ENCODE measurements at places on chromosomes 13 and 19.

GRCh38 chr13:46934749-46935148 is 37.9 kb upstream of the HTR2A start:
- DNase-seq: no peak

GRCh38 chr13:98819382-98820010 is 67.0 kb upstream of the SLC15A1 start:
- DNase-seq: no peak

- no peak for DNase-seq
These were observed 2.9 kb upstream of the FTL start for GRCh38 chr19:48962029-48962848.

- DNase-seq: no peak
These were observed 150.8 kb upstream of the TUBA3C start for GRCh38 chr13:19332378-19332777.

GRCh38 chr19:50325310-50326100 is 3.7 kb downstream of the KCNC3 start:
- DNase-seq: peak; percentile 94

- DNase-seq: no peak
These were observed 1.6 kb downstream of the ZNF579 start for GRCh38 chr19:55578761-55579747.

DNA sequence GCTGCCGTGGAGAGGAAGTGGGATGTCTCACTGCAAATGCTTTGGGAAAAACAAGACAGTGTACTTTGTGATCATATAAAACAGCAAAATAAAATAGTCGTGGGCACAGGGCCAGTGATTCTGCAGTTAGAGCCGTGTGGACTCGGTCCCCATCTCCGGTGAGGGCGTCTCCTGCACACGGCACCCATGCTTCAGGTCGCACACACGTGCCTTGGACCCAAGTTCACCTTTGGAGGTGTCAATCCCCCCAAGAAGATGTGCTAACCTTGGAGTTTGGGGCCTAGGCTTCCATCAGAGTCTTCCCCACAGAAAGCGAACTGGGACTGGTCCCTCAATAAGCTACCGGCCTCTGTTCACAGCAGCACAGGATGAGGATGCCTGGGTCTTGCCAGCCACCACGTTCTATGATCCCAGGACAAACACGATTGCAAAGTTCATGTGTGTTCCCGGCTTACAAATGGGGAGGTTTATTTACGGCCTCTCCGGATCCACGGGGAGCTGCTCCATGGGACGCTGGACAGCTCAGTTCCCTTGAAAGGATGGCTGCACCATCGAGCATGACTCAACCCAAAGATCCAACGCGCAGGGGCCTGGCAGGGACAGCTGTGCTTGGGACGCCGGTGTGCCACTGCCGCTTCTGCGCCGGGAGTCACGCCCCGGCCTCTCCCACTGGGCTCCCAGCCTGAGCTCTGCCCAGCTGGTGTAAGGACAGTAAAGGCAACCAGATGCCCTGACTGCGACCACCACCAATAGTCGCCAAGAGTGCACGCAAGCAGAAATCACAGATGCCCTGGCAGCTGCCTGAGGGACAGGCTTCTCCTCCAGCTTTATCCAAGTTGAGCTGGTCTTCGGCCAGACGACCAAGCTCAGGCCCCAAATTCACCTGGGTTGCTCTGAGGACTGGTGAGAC is 8.6 kb downstream of the GAS6 start:
- no peak for DNase-seq

- no peak for DNase-seq
These were observed 603.0 kb downstream of the LMO7 start for GRCh38 chr13:76239031-76239680.

- no peak for DNase-seq
These were observed 16.0 kb downstream of the SMG9 start for GRCh38 chr19:43738780-43739211.

DNA sequence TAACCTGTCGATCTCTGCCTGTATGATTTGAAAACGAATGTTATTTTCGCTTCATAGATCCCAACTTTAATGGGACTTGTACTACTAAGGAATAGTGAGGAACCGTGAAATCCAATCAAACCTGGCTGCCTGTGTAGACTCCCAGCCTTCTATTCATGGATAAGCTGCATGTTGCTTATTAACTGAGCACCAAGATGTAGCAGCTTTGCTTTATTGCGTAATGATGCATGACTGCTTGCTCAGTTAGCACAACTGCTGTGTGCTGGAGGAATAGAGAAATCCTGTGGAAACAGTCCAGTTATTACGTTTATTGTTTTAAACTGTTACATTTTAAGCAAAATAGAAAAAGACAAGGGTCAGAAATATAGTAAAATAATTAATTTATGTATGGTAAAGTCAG is 108.2 kb downstream of the SHISA2 start:
- DNase-seq: peak; percentile 61

DNA sequence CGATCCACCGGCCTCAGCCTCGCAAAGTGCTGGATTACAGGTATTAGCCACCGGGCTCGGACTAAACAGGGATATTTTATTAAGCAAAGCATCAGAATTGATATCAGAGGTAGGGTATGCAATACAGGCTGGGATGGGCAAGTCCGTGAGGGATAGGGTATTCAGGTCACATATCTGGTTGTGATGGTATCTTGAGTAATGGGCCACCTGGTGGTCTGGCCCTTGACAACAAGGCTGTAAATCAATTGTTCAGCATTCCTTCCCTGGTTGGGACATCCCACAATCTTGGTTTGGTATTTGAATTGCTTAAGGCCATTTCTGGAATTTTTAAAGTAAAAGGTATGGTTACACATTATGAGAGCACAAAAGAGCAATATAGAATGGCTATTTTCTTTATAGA is 1588.0 kb downstream of the SLITRK1 start:
- DNase-seq: no peak

DNA sequence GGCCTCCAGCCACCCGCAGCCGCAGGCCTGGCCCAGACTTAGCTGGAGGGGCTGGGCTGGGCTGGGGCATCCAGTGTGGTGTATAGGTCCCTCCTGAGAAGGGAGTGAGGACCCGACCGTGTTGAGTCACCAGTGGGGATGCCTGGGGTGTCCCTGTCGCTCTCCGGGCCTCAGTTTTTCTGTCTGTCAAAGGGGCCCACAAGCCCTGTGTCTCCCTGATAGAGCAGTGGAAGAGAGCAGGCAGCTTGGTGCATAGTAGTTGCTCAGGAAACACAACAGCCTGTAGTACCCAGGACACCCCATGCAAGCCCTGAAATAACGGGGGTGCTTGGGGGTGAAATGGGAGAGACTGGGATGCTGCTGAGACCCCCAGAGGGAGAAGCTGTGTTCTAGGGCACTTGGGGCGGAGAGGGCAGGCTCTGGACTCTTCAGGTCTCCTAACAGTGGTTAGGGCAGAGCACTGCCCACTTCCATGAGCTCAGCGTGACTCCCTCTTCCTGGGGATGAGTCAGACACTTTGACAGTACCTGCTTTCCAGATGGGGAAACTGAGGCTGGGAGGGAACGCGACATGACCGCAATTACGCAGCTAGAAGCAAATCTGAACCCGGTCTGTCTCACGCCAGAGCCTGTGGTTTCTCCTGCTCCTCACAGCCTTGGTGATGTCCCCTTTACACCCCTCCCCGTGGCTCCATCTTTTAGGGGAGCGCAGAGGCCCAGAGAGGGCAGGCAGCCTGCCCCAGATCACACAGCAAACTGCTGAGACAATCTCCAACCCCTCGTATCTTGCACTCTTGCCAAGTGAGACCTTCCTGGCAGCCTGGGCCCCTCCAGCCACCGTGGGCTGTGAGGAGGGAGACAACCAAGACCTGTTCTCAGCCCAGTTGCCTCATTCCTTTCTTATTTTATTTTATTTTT is 692 bp downstream of the SULT2B1 start:
- DNase-seq: no peak

DNA sequence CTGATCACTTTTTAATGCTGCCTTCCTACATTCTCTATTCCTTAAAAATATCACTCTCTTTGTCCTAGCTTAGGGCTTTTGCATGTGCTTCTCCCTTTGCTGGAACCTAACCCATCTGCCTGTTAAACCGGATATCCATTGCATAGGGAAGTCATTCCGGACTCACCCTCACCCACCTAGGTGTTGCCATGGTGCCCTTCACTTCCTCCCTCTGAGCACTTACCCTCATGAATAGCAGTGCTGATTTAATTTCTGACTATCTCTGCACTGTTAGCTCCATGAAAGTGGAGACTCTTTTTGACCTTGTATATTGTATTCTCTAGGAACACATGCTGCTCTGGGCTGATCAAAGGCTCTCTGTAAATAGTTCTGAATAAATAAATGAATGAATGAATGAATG is 401.9 kb downstream of the PCDH20 start:
- no peak for DNase-seq

DNA sequence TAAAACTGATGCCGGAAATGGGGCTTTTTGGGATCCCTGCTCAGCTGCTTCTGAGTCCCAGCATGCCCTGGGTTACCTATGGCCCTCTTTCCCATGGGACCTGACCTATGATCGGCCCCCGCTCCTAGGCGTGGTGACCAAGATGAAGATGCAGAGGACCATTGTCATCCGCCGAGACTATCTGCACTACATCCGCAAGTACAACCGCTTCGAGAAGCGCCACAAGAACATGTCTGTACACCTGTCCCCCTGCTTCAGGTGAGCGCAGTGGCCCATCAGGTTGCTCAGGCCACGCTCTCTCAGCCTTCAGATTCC is 1.5 kb downstream of the RPS11 start:
- no peak for DNase-seq

DNA sequence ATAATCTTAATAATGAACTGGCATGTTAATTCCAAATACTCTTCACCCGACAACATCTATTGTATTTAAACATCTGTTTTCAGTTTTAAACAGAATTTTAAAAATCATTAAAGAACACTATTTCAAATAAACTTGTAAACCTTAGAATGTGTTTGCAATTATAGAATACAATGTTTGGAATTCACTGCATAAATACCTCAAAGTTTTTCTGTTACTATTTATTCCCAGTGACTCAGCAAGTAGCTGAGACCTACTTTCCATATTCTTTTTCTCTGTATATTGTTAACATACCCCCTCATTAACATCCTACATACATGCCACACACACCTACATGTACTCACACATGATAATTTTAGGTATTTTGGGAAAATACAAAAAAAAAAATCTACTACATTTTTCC is 1134.3 kb downstream of the SLITRK1 start:
- DNase-seq: peak; percentile 3

DNA sequence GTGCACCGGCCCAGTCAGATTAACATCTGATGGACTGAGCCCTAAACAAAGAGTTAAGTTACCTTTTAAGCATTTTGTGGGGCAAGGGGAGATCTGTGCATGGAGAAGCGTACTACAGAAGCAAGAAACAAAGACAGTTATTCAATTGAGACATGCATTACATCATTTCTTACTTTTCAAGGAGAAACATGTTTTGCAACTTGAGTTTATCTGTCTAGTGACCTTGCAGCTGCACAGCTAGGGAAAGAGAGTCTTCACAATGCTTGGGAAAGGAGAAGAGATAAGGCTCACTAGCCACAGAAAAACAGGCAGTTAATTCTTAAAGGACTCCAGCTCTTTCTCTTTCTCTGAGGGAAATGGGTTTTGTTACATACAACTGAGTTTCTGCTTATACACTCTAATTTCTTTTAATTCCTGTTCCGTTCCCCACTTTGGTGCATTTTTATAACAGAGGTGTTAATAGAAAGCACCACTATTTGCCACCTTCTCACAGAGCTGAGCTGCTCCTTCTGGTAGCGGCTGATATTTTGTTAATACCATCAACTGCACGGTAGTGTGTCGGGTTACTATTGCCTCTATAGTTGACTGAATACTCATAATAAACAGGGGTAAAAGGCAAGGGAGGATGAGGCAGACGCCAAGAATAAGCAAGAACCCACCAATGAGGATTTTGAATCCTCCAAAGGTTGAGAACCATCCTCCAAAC is 55.9 kb downstream of the ZNF431 start:
- no peak for DNase-seq

DNA sequence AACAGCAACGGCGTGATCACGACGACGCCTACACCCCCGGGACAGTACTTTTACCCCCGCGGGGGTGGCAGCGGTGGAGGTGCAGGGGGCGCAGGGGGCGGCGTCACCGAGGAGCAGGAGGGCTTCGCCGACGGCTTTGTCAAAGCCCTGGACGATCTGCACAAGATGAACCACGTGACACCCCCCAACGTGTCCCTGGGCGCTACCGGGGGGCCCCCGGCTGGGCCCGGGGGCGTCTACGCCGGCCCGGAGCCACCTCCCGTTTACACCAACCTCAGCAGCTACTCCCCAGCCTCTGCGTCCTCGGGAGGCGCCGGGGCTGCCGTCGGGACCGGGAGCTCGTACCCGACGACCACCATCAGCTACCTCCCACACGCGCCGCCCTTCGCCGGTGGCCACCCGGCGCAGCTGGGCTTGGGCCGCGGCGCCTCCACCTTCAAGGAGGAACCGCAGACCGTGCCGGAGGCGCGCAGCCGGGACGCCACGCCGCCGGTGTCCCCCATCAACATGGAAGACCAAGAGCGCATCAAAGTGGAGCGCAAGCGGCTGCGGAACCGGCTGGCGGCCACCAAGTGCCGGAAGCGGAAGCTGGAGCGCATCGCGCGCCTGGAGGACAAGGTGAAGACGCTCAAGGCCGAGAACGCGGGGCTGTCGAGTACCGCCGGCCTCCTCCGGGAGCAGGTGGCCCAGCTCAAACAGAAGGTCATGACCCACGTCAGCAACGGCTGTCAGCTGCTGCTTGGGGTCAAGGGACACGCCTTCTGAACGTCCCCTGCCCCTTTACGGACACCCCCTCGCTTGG is 966 bp downstream of the JUNB start:
- DNase-seq: peak; percentile 80

- DNase-seq: no peak
These were observed 184.1 kb downstream of the PCDH17 start for GRCh38 chr13:57815600-57815999.

- peak; percentile 22 for DNase-seq
These were observed 41.2 kb downstream of the NFIX start for GRCh38 chr19:13036366-13036976.

GRCh38 chr13:110876609-110877008 is 38.3 kb downstream of the ANKRD10 start:
- DNase-seq: no peak

DNA sequence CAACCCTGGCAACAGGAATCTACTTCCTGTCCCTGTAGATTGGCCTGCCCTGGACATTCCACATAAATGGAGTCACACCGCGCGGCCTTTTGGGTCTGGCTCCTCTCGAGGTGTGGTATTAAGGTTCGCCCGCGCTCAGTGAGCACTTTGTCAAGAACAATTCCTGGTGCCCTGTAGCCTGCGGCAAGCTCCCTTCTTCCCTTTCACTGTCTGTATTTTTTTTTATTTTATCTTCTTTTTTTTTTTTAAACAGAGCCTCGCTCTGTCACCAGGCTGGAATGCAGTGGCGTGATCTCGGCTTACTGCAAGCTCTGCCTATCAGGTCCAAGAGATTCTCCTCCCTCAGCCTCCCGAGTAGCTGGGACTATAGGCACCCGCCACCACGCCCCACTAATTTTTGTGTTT is 28.3 kb downstream of the PEX11G start:
- DNase-seq: no peak

DNA sequence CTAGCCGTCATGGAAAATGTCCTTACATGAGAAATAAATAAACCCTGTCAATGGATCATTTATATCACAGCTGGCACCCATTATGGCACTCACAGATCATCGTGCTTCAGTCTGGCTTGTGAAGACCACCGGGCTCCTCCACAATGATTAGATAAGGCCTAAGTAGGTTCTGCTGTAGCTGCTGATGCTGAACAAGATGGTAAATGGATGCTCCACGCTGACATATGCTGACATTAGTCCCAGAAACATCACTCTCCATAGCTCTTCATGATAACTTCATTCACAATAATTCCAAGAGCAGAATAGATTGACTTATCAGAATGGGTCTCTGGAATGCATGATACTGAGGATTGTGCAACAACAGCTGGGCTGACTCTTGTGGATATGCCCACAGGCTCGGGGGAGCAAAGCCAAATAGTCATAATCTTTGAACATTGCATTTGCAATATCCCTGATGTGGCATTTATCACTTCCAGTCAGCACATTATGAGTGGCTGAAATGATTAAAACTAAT is 63.8 kb upstream of the RXFP2 start:
- DNase-seq: no peak
